ENCODE measurements at places on chromosomes 1 and 21.

GRCh38 chr1:55443175-55443915, 228.2 kb upstream of the USP24 start:
- no peak for DNase-seq

GRCh38 chr1:117611894-117612483, 6.1 kb downstream of the TENT5C start:
- no peak for DNase-seq

DNA sequence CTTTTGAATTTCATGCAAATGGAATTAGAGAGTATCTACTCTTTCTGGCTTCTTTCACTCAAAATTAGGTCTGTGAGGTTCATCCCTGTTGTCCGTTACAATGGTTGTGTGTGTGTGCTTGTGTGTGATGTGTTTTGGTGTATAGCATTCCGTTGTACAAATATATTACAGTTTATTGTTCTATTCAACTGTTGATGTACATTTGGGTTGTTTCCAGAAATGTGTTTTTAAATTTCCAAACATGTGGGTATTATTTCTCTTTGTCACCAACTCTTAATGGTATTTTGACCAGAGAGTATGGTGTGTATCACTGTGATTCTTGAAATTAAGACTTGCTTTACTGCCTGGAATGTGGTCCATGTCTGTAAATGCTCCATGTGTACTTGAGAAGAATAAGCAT, 16.8 kb upstream of the HCRTR1 start:
- no peak for DNase-seq

- no peak for DNase-seq
Observed at GRCh38 chr21:34704119-34704518, 35.3 kb downstream of the CLIC6 start.

DNA sequence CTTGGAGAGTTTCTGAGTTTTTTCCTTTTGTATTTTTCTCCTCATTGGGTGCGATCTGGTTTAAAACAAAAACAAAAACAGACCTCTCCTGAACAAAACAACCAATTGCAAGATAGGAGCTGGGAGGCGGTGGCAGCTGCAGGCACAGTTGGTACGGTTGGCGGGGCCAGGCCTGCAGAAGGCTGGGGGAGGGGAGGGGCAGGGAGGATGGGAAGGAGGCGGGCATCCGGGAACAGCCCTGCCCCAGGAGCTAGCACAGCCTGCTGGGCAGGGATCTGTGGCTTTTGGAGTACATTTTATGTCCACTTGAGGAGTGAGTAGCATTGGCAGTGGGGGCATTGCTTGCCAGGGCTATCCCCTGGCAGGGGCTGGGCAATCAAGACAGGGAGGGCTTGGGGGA, 5.2 kb downstream of the CAPN9 start:
- no peak for DNase-seq

- peak; percentile 17 for DNase-seq
Observed at GRCh38 chr1:184036517-184036949, 995 bp downstream of the COLGALT2 start.

DNA sequence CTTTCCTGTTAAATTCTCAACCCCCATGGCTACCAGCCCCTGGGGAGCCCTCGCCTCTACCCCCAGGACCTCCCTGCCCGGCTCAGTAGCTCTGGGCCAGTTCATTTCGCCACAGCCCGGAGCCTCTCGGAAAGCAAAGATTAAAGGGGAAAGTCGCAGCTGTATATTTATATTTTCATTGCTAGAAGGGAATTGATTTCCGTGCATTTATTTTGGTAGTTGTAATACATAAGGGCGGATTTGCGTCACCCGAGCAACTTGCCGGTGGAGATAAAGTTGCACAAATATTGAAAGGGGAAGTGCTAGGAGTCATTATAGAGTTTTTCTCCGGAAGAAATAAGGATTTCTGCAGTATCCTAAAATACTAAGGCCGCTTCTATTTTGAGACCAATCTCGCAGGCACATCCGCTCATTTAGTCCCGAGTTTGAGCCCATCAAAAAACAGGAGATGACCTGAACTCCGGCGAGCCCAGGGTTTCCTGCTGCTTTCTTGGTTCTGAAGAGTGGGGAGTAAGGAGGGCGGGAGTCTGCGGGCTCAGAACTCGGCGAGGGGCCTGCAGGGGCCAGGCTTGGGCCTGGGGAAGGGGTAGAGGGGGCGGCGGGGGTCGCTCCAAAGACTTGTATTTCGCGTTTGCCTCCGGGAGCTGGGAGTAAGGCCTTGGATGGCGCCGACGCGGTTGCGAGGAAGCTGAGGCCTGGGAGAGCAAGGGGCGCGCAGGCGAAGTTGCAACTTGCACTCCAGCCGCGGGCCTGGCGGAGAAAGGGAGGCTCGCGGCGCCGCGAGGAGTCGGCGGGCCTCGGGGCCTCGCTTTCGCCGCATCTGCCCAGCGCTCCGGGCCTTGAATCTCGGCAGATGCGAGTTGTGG, 2.5 kb upstream of the HLX start:
- DNase-seq, result no peak

DNA sequence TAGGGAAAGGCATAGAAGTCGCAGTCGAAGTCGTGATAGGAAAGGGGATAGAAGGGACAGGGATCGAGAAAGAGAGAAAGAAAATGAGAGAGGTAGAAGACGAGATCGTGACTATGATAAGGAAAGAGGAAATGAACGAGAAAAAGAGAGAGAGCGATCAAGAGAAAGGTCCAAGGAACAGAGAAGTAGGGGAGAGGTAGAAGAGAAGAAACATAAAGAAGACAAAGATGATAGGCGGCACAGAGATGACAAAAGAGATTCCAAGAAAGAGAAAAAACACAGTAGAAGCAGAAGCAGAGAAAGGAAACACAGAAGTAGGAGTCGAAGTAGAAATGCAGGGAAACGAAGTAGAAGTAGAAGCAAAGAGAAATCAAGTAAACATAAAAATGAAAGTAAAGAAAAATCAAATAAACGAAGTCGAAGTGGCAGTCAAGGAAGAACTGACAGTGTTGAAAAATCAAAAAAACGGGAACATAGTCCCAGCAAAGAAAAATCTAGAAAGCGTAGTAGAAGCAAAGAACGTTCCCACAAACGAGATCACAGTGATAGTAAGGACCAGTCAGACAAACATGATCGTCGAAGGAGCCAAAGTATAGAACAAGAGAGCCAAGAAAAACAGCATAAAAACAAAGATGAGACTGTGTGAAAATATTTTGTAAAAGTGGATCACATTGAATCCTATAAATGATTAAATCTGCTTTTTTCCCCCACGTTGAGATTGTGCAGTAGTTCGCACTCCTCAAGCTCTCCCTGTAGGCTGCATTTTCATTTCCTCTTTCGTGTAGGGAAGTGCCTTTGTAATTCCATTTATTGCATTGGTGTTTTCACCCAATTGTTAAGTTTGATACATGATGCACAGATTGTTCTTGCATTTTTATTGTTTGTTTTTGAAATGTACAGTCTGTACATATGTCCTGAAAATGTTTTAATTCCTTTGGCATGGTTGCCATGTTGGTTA, 7.5 kb downstream of the PRPF38B start:
- no peak for DNase-seq

GRCh38 chr21:27833298-27833697, 866.4 kb upstream of the ADAMTS5 start:
- no peak for DNase-seq

DNA sequence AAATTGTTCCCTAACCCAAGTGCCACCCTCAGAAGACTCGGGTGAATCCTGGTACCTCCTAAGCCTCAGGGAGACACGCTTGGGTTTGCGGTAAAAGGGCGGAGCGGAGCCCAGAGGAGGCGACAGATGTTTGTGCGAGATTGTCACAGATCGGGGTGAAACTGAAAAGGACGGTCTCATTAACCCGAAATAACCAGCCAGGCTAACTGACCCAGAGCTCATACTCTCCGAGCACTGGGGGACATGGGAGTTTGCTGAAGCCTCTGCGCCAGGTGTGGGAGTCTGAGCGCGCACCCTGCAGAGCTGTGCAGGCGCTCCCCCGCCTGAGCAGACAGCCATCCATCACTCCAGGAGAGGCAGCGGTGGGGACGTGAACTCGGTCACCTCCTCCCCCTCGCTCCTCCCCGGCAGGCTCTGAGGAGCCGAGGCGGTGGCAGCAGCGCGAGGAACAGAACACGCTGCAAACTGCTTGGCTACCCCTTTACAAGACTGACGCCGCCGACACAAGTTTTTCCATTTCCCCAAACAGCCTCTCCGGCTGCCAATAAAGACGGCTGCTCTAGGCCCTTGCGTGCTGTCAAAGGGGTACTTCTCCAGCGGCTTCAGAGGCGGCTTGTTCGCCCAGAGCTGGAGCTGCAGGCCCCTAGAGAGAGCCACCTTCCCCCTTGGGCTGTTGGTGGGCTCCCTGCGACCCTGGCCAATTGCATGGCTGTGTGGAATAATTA, 43.5 kb downstream of the RRAGC start:
- DNase-seq, result no peak

DNA sequence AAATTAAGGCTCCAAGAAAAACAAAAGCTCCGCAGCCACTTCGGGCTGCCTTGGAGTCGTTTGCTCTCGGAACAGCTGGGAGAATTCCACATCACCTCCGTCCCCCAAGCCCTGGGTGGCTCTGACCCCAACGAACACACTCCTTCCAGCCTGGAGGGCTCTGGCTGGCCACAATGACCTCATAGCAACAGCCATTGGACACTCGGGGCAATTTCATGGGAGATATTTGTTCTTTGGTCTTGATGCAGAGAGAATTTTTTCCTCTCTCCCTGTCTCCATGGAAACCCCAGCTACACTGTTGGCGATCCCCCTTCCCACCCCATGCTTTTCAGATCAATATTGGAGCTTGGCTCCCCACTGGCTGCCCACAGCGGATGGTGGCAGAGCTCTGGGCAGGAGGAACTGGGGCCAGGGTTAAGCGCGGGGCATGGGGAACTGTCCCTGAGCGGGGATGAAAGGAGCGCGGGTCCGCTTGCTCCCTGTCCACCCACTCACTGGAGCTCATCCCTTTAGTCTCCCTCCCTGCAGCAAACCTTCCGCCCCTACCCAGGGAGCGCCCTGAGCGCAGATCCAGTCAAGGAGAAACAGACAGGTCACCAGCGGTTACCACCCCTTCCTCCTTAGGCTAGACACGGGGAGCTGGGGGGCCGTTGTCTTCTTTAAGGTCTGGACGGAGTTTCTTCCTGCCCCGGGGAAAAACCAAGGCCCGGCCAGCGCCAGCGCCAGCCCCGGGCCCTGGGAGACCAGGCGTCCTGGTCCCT, 1.2 kb downstream of the WNT4 start:
- DNase-seq, result no peak

GRCh38 chr1:34918386-34918976, 11.0 kb downstream of the DLGAP3 start:
- DNase-seq, result no peak

DNA sequence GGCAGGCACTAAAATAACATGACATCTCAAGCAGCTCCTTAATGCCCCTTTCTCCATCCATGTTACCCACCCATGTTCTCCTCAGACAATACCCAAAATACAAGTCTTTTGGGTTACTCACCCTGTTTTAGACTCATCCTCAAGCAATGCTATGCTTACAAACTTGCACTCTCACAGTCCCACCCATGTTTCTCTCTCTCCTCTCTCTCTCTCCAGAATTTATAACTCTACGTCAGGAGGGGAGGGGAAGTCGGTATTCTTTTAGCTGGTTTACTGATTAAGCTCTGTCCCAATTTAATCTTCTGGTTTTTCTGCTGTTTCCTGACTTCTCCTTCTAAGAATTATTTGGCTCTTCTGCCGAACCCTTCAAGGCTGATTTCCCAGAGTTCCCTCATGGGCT, 98.0 kb upstream of the NR5A2 start:
- no peak for DNase-seq

GRCh38 chr1:167455786-167456446, 62.4 kb downstream of the CD247 start:
- peak; percentile 46 for DNase-seq

GRCh38 chr1:206563367-206564207, 48.7 kb downstream of the EIF2D start:
- DNase-seq, result no peak

DNA sequence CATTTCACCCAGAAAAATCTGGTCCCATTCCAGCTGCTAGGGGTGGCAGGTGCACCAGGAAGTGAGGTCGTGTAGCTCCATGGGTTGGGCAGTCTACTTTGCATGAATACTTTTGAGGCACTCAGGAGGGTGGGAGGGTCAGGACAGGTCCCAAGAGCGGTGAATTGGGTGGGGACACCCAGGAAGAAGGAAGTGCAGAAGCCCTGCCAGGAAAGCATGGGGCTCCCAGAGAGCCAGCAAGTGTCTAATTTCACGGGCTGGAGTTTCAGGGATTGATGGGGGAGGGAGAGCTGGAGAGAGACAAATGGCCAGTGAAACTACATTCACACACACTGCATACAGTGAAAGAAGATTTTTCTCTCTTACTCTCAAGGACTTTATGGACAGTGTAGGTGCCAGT, 137.8 kb downstream of the GALNT2 start:
- no peak for DNase-seq

- DNase-seq, result peak; percentile 82
Observed at GRCh38 chr1:58903514-58904298, 119.9 kb upstream of the JUN start.

DNA sequence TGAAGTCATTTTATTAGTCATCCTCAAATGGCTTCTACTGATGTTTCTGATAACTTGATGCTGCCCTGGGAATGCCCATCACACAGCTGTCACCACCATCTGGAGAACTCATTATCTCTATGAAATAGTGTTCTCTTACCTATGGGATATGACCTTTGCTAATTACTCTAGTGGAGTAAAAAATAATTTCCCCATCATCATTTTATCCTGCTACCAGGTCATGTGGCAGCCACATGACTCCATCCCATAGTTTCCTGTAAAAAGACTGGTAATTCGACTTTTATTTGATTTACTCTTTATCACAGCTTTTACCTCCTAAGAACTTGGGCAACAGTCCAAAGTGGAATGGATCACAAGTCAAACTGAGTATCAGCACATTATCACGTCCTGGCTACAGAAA, 76.1 kb upstream of the USP25 start:
- no peak for DNase-seq

- DNase-seq, result no peak
Observed at GRCh38 chr1:59432531-59433439, 135.9 kb downstream of the FGGY start.

DNA sequence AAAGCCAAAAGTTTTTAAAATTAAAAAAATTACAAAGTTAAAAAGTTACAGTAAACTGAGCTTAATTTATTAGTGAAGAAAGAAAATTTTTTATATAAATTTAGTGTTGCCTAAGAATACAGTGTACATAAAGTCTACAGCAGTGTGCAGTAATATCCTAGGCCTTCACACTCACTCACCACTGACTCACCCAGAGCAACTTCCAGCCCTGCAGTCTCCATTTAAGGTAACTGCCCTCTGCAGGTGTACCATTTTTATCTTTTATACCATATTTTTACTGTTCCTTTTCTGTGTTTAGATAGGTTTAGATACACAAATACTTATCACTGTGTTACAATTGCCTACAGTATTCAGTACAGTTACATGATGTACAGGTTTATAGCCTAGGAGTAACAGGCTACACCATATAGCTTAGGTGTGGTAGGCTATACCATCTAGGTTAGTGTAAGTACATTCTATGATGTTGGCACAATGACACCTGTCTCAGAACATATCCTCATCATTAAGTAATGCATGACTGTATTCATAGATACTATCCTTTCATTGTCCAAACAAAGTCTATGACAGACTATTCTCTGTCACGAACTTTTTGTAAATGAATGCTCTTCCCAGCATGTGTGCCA, 78.6 kb upstream of the PBX1 start:
- DNase-seq, result no peak

- DNase-seq, result no peak
Observed at GRCh38 chr1:181139631-181140061, 51.1 kb downstream of the IER5 start.
